ENCODE measurements at places on chromosomes 6 and 20. TPM values are rescaled to one million over a fixed set of nuclear protein-coding genes. Genes with fewer than 3 reads are reported as not detected.

DNA sequence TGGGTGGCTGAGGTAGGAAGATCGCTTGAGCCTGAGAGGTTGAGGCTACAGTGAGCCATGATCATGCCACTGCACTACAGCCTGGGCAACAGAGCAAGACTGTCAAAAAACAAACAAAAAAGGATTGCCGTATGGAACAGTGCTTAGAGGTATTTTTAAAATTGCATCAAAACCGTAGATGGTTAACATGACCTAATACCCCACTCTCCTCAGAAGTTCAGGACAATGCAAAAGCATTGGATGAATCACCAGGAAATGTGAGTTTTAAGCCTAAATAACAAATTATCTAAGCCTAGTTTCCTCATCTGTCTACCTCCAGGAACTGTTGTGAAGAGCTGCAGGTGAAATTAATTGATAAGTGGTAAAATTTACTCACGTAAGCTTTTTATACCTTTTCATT lies 123.8 kb upstream of the ID4 start:
- no peak for DNase-seq

DNA sequence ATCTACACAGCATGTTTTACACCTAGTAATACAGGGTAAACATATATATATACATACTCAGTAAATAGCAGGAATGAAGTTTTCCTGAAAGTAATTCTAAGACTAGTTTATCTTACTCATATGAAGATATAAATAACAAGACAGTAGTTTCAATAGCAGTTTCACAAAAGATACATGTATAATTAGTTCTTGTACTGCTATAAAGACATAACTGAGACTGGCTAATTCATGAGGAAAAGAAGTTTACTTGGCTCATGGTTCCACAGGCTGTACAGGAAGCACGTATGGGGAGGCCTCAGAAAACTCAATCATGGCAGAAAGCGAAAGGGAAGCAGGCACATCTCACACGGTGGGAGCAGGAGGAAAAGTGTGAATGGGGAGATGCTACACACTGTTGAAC lies 16.9 kb downstream of the RARS2 start:
- no peak for DNase-seq

GRCh38 chr20:60102665-60103210 lies 144.5 kb downstream of the CDH26 start:
- DNase-seq = no peak

DNA sequence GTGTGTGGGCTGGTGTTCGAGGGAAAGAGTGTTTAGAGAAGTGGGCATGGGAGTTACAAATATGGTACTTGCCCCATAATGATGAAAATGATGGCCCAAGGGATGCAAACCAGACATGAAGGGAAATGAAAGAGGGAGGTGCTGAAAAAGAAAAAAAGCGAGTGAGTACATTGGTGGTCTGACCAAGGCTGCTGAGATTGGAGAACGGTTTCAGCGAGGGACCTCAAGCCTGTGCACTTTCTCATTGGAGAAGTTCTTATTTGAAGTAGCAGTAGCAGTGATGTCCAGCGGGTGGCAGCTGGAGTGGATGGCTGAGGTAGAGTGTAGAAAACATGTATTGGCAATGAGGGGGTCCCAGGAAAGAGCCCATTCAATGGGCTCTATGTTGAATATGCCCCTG lies 54.8 kb downstream of the TNFAIP3 start:
- no peak for DNase-seq

DNA sequence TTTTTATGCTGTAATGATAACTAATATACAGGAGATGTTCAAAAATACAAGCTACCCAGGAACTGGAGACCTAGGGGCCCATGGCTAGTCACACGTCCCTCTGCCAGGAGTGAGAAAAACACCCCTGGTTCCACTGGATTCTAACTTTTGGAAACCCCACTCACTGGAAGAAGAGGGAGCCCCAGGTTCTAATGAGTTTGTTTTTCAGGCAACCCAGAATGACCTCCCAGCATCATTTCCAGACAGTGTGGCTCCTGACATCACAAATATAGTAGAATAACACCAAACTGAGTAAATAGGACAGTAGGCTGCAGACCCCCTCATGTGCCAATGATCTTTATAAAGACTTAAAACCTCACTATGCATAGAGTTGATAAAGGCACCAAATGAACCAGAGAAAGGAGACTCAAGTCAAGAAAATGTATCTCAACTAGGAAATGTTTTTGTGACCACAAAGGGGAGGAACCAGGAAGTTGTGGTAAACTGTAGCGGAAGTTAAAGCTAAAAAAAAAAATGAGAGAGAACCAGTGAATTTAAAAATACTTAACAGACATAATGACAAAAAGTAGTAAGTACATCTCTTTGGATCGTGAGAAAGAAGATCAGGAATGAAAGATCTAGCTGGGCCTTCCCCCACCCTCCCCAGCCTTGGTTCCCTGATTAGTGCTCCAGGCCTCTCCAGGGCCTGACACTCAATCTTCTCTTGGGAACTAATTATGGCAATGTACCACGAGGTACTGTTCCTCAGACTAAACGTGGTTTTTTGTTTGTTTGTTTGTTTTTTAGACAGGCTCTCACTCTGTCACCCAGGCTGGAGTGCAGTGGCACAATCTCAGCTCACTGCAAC lies 19.8 kb downstream of the HLA-E start:
- peak; percentile 72 for DNase-seq

DNA sequence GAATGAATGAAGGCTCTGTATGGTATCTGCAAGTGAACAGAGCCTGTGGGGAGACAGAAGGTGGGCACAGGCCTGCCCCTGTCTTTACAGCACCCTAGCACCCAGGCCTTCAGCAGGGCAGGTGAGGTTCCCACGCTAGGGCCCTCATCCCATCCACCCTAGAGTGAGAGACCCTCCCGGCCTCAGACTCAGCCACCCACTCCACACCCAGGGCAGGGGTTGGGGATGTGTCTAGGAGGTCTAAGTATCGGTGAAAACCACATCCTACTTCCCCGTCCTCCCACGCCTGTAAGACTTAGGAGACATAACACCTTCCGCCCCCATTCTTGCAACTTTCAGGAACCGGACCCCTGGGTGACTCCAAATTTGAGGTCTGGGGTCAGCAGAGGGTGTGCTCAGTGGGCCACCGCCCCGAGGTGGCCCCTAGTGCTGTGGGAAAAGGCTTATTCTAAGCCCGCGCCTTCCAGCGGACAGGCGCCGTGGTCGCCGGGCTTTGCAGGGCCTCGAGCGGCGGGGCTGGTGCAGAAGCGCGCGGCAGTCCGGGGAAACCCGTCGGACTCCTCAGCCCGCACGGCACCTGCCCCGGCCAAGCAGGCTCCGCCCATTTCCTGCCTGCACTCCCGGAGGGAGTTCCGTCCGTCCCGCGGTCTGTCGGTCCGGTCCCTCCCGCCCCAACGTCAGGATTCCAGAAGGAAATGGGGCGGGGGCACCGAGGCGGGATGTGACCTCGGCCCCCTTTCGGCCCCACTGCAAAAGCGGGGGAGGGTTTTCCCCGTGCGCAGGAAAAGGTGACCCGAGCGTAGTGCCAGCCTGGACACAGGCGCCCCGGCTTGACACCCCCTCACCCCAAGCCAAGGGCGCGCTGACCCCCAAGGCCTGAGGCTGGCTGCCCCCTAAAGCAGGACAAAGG lies 868 bp downstream of the SAMD10 start:
- DNase-seq = no peak

- no peak for DNase-seq
Measured at GRCh38 chr6:84269947-84270733, 42.7 kb upstream of the CEP162 start.

DNA sequence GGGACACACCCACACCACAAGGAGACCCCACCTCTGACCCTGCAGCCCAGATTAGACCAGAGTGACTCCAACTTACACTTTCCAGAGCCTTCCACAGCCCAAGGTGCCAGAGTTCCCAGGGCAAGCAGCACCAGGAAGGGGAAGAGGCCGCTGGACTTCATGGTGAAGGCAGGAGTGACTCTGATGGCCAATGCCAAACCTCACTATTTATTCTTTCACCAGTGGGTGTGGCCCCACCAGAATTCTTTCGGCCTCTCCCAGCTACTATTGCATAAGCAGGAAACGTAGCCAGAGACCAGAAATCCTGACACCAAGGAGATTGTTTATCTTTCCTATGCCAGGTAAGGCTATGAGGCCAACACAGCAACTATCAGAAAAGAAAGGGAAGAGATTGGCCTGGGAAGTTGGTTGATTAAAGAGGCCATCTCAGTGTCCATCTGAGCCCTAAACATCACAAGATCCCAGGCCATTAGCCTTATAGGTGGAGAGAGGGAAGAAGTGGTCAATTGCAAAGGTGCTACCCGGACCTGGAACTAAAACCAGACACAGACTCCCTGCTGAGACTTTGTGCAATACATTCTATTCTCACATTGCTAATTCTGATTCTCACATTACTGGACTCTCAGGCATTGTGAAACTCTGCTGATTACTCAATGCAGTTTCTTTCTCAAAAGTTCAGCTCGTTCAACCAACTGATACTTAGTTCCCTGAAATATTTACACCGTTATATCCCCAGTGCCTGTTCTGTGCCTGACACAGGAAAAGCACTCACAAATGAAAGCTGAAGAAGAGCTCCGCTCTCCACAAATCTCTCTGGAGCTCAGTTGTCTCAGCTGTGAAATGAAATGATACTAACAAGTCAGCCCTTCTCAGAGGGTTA lies at the start of gene SLPI:
SLPI (minus strand) TSS at position 182 of the 880 bp plus-strand sequence; CDS start at position 161, 21 bp downstream.
- no peak for DNase-seq

DNA sequence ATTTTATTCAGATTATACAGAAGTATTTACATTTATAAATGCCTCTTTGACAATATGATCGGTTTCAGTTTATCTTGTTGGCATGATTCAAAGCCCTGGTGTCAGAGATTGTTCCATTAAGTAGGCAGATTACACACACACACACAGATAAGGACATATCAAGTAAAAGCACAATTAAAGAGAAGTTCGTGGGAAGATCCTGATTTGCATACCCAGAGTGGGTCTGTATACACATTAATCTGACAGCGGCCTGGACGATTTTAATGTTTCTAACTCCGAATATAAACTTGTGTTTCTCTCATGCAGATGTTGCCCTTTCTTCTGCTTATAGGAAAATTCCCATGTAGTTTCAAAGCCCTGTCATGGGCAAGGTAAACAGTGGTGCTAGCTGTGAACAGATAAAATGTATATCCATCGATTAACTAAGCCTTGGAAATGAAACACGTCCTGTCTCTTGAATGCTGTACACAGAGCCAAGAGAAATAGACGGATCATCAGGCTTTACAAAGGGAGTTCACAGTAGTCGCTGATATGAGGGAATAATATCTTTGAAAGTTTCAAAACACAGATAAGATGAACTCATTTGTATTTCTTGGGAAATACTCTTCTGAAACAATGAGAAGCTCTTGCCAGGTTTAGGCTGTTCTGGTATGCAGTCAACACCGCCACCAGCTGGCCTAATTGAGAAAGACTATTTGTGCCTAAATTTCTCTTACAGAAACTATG lies 108.2 kb upstream of the GMDS start:
- peak; percentile 39 for DNase-seq

Gene PI3
- not detected for polyA plus RNA-seq

Gene MAFB
- polyA plus RNA-seq = not detected

Gene ZNF334
- not detected for polyA plus RNA-seq

Gene F13A1
- 0.04 TPM for polyA plus RNA-seq

Gene NKX2-2
- polyA plus RNA-seq = not detected

All from naive thymus-derived CD4-positive, alpha-beta T cell (primary cell).